Activated CD4-positive, alpha-beta T cell treated with anti-CD3 and anti-CD28 coated beads for 48 hours (primary cell): ENCODE measurements at places on chromosomes 7 and 10.

DNA sequence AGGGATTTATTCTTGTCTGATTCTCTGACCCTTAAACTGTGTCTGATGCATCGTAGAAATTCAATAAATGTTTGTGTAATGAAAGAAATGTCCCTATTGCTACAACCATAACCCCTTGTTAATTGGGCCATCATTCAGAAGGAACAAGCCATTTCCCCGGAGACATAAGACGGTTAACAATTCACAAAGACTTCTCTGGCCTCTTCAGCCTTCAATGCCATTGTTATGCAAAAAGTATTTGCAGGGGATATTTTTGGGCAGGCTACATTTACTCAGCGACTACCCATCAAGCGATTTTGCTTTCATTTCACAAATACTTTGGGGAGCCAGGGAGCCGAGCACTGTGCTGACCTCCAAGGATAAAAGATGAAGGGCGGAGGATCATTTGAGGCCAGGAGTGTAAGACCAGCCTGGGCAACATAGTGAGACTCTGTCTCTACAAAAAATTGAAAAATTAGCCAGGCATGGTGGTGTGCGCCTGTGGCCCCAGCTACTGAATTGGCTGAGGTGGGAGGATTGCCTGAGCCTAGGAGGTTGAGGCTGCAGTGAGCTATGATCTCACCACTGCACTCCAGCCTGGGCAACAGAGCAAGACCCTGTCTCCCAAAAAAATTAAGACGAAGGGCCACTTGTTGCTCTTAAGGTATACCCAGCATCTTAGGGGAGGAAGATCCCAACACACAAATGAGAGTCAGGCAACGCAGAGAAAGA is 20.0 kb upstream of the SDK1 start:
- no peak for DNase-seq

GRCh38 chr7:44167920-44168319 is 21.3 kb downstream of the GCK start:
- DNase-seq = no peak

- no peak for DNase-seq
Observed at GRCh38 chr7:130430841-130431666, 9.8 kb downstream of the CEP41 start.

GRCh38 chr10:66176772-66177171 is 749.1 kb upstream of the LRRTM3 start:
- no peak for DNase-seq
